ENCODE measurements at places on chromosomes 3 and 15. TPM values are rescaled to one million over a fixed set of nuclear protein-coding genes. Genes with fewer than 3 reads are reported as not detected.
A peak's percentile ranks its signal among the peaks of the same experiment; 100 is the strongest.

- H3K27ac ChIP-seq, result no peak overlapping the region
- no peaks in the 10 kb centered on the region for H3K36me3 ChIP-seq
- H3K27me3 ChIP-seq, result peaks cover 36% of the 10 kb centered on the region
- peaks cover 3% of the 10 kb centered on the region for H3K4me1 ChIP-seq
Observed at GRCh38 chr15:84831028-84831427, 13.9 kb downstream of the ALPK3 start.

The CLDN16 gene
- 0.22 TPM for polyA plus RNA-seq

GRCh38 chr15:31265871-31266711 is 60.5 kb upstream of the KLF13 start:
- DNase-seq, result no peak
- H3K4me1 ChIP-seq, result no peaks in the 10 kb centered on the region
- no peaks in the 10 kb centered on the region for H3K36me3 ChIP-seq
- H3K4me3 ChIP-seq, result no peak overlapping the region
- no peak overlapping the region for H3K27ac ChIP-seq

GRCh38 chr3:175743733-175744400 is 884.7 kb downstream of the NAALADL2 start:
- H3K4me1 ChIP-seq, result peaks cover 4% of the 10 kb centered on the region
- no peaks in the 10 kb centered on the region for H3K27me3 ChIP-seq
- H3K27ac ChIP-seq, result no peak overlapping the region

The CCDC9B gene
- polyA plus RNA-seq, result 30.9 TPM

DNA sequence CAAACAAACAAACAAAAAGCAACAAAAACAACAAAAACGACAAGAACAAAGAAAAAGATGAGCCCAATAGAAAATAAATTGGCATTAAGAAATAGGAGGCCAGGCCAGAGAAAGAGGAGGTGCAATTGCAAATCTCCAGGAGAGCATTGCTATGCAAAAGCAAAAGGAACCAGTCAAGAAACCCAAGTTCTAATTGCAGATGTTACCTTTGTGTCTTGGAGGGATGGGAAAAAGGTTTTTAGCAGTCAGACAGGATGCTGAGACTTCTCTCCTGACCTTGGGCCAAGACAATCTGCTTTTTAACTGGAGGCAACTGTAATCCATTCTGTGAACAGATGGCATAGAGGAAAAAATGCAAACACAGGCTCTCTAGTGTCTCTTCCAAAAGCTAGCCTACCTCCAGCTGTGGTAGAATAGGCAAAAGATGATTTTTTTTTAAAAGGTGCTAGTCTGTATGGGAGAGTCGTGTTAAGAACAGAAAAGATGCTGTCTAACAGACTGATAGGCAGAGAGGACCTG is 56.4 kb downstream of the LSAMP start:
- no peak for DNase-seq
- no peaks in the 10 kb centered on the region for H3K4me1 ChIP-seq
- no peak overlapping the region for H3K27ac ChIP-seq
- no peaks in the 10 kb centered on the region for H3K36me3 ChIP-seq
- H3K27me3 ChIP-seq, result no peaks in the 10 kb centered on the region

The ATP13A5 gene
- polyA plus RNA-seq, result not detected

The POLQ gene
- 1.7 TPM for polyA plus RNA-seq

DNA sequence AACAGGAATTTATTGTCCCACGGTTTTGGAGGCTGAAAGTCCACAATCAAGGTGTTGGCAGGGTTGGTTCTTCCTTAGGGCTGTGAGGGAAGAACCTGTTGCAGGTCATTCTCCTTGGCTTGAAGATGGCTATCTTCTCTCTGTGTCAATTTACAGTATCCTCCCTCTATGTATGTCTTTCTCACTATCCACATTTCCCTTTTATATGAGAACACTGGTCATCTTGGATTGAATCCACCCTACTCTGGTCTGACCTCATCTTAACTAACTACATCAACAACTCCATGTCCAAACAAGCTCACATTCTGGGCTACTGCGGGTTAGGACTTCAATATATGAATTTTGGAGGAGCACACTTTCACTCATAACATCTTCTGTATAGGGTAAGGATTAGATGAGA is 61.9 kb downstream of the CLDN1 start:
- no peak overlapping the region for H3K4me3 ChIP-seq
- H3K27me3 ChIP-seq, result no peaks in the 10 kb centered on the region
- peak; percentile 15 for DNase-seq

- no peaks in the 10 kb centered on the region for H3K36me3 ChIP-seq
- no peak within 1 kb of the TSS for H3K4me3 ChIP-seq
- no peak within 1 kb of the TSS for H3K27ac ChIP-seq
- DNase-seq, result peak; percentile 43
Observed at GRCh38 chr3:107377151-107377550, at the start of gene CCDC54. CCDC54 (plus strand) TSS chr3:107377439; CDS start chr3:107377588, 149 bp downstream.

The DNAH12 gene
- polyA plus RNA-seq, result 0.02 TPM

The RLBP1 gene
- polyA plus RNA-seq, result not detected

DNA sequence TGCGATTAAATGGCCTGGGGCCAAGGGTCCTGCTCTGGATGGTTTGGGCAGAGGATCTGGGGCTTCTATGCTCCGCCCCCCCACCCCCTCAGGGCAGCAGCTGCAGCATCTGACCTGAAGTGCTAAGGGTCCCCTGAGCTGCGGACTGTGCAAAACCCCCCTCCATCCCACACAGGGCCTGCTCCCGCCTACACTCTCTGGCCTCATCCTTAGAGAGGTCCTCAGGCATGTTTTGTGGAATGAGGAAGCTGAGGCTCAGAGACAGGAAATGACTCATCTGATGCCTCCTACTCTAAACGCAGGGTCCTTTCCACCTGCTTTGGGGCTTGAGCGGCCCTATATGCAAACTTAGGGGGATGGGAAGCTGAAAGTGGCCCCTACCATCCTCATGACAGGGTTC is 59.5 kb upstream of the CTSH start:
- no peaks in the 10 kb centered on the region for H3K36me3 ChIP-seq
- peaks cover 15% of the 10 kb centered on the region for H3K4me1 ChIP-seq
- DNase-seq, result peak; percentile 87
- H3K4me3 ChIP-seq, result no peak overlapping the region

The MRPL3 gene
- 107 TPM for polyA plus RNA-seq

DNA sequence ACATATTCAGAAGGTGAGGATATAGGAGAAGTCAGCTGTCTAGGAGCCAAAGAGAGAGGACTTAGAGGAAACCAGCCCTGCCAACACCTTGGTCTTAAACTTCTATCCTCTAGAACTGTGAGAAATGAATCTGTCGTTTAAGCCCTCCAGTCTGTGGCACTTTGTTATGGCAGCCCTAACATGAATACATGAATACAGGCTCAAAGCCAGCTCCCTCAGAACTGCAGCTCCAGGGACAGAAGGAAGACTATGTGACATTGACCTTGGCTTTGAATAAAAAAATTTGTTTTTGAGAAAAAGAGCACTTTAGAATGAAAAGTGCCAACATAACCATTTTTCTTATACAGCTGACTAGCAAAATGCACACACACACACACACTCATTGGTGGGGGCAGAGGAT is 110.9 kb upstream of the ATP2B2 start:
- no peak overlapping the region for H3K4me3 ChIP-seq
- no peak overlapping the region for H3K27ac ChIP-seq
- no peaks in the 10 kb centered on the region for H3K4me1 ChIP-seq
- H3K27me3 ChIP-seq, result peaks cover 7% of the 10 kb centered on the region

GRCh38 chr3:73448761-73449301 is 175.9 kb downstream of the PDZRN3 start:
- H3K27me3 ChIP-seq, result no peaks in the 10 kb centered on the region
- peaks cover 4% of the 10 kb centered on the region for H3K4me1 ChIP-seq
- no peak for DNase-seq

- no peaks in the 10 kb centered on the region for H3K27me3 ChIP-seq
- H3K36me3 ChIP-seq, result peaks cover 62% of the 10 kb centered on the region
- H3K4me1 ChIP-seq, result peaks cover 28% of the 10 kb centered on the region
Observed at GRCh38 chr15:63059573-63060216, 17.1 kb downstream of the TPM1 start.

The CHL1 gene
- 0.38 TPM for polyA plus RNA-seq

- DNase-seq, result peak; percentile 54
- no peak overlapping the region for H3K27ac ChIP-seq
- peaks cover 36% of the 10 kb centered on the region for H3K4me1 ChIP-seq
- H3K4me3 ChIP-seq, result no peak overlapping the region
Observed at GRCh38 chr3:185764163-185764979, 60.5 kb downstream of the IGF2BP2 start.

The RBMS3 gene
- 17.1 TPM for polyA plus RNA-seq

DNA sequence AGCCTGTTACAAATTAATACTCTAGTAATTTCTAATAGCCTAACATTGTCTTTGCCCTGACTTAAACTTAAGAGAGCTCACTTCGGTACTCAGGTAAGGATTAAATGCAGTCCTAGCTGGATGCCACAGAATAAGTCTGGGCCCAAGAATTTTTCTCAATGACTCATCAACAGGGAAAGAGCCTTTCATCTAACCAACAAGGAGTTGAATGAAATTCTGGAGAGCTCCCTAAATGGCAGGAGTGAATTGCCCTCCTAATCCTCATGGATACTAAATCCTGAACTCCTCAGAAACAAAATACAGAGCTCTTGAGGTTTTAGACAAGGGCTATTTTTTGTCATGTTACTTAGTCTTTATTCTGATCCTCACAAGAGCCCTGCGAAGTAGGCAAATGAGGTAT is 159.5 kb downstream of the PLCH1 start:
- no peaks in the 10 kb centered on the region for H3K36me3 ChIP-seq
- H3K27me3 ChIP-seq, result no peaks in the 10 kb centered on the region
- no peak for DNase-seq
- H3K27ac ChIP-seq, result no peak overlapping the region
- H3K4me1 ChIP-seq, result no peaks in the 10 kb centered on the region
- no peak overlapping the region for H3K4me3 ChIP-seq

The PLSCR5 gene
- not detected for polyA plus RNA-seq

DNA sequence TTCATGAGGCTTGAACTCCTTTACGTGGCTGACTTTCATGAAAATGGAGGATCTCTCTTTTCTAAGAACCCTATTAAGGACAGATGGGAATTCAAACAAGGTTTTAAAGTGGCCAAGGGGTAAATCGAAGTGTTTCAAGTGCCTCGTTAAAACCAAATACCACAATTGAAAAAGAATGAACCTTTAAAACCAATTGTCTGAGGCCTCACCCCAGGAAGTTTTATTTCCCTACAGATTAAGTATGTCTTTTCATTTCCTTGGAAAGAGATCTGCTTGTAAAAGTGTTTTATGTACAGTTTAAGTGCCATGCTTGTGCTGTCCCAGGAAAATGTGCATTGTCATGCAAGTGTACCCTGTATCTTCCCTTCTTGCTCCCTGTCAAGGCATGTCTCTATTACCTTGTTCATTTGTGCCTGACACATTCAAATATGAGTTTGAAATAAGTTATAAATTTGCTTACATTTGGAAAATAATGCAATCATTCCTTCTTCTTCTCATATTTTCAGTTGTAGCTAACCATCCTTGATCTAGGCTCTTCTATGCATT is 138.7 kb downstream of the ZPLD1 start:
- H3K27ac ChIP-seq, result no peak overlapping the region
- H3K36me3 ChIP-seq, result no peaks in the 10 kb centered on the region
- H3K4me3 ChIP-seq, result no peak overlapping the region
- DNase-seq, result no peak

- no peak overlapping the region for H3K4me3 ChIP-seq
- H3K27me3 ChIP-seq, result peaks cover 28% of the 10 kb centered on the region
- no peak for DNase-seq
- no peaks in the 10 kb centered on the region for H3K36me3 ChIP-seq
- no peak overlapping the region for H3K27ac ChIP-seq
Observed at GRCh38 chr3:46383951-46384330, 13.2 kb downstream of the CCR5 start.

GRCh38 chr15:91308199-91308598 is 208.1 kb downstream of the SV2B start:
- no peak overlapping the region for H3K27ac ChIP-seq
- no peak overlapping the region for H3K4me3 ChIP-seq
- peaks cover 25% of the 10 kb centered on the region for H3K27me3 ChIP-seq
- no peaks in the 10 kb centered on the region for H3K36me3 ChIP-seq
- DNase-seq, result no peak

DNA sequence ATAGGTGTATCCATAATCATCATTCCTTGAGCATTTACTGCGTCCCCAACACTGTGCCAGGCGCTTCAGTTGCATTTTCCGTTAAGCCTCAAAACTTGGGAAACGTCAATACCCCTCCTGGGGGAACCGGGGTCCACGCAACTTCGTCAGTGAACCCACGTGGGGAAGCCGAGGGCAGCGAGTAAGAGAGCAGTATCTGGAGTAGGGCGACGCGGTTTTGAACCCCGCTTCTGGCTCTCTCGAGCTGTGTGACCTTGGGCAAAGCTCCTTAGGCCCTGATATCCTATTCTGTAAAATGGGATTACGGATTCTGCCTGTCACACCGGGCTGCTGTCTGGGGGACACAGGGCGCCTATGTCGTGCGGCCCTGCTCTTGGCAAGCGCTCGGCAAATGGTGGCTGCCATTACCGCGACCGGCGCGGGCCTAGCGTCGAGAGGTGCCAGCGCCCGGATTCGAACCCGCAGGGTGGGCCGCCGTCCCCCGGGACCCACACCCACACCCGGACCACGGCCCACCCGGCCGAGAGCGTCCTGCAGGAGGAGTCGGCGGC is 590 bp downstream of the POLG start:
- peak overlapping the region; percentile 64 for H3K27ac ChIP-seq
- peaks cover 11% of the 10 kb centered on the region for H3K4me1 ChIP-seq
- H3K4me3 ChIP-seq, result peak overlapping the region; percentile 59
- no peak for DNase-seq
- peaks cover 29% of the 10 kb centered on the region for H3K36me3 ChIP-seq

DNA sequence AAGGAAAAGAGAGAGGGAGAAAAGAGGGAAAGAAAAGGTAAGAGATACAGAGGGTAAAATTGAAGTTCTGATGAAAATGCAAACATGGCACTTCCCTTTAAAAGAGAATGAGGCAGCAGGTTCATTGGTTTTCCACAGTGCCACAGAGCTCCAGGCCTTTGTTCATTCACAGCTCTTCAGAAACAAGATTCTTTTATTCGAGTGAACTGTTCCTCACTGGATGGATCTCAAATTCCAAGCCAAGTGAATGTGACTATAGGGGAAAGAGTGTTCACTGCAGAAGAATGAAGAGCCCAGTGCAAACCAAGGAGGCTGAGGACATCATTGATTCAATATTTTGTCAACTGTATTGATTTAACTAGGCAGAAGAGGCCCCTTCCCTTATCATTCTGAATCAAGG is 280.3 kb upstream of the PROK2 start:
- no peak overlapping the region for H3K4me3 ChIP-seq
- H3K27ac ChIP-seq, result no peak overlapping the region
- no peak for DNase-seq

All from IMR-90 (cell line).